ENCODE measurements at places on chromosomes 5 and 9. TPM values are rescaled to one million over a fixed set of nuclear protein-coding genes. Genes with fewer than 3 reads are reported as not detected.

The MED27 gene
- total RNA-seq = 7.5 TPM

The SLC36A3 gene
- not detected for total RNA-seq

The ARRDC3 gene
- 59.7 TPM for total RNA-seq

The SLC6A3 gene
- not detected for total RNA-seq

The MARCOL gene
- total RNA-seq = not detected

The DMRT2 gene
- 1.1 TPM for total RNA-seq

The GRM6 gene
- not detected for total RNA-seq
